T-cell (primary cell): ENCODE measurements at places on chromosomes 1 and 21. TPM values are rescaled to one million over a fixed set of nuclear protein-coding genes. Genes with fewer than 3 reads are reported as not detected.

GRCh38 chr21:35559128-35559828, 501.0 kb downstream of the SETD4 start:
- no peak for DNase-seq

The PARS2 gene
- total RNA-seq: 0.68 TPM

- no peak for DNase-seq
Observed at GRCh38 chr21:24420689-24421088, 1186.6 kb downstream of the MRPL39 start.

- no peak for DNase-seq
Observed at GRCh38 chr21:45404730-45405270, at the start of gene COL18A1. Gene COL18A1 (plus strand): TSS chr21:45405165. CDS start chr21:45405231, 66 bp downstream.

GRCh38 chr1:59484096-59484495, 187.2 kb downstream of the FGGY start:
- no peak for DNase-seq

- no peak for DNase-seq
Observed at GRCh38 chr1:218481116-218481775, 136.1 kb downstream of the TGFB2 start.
